Psoas muscle (tissue), 8 donors: ENCODE measurements at places on chromosomes 5 and 9. TPM values are rescaled to one million over a fixed set of nuclear protein-coding genes. Genes with fewer than 3 reads are reported as not detected.

Gene PCDHGA2
- total RNA-seq: 1.6 TPM

Gene KCNMB1
- 0.21 TPM for total RNA-seq

- peak; percentile 88 for DNase-seq
- peaks cover 23% of the 10 kb centered on the region for H3K36me3 ChIP-seq
- H3K4me3 ChIP-seq: peak overlapping the region; percentile 97
- no peaks in the 10 kb centered on the region for H3K27me3 ChIP-seq
Measured at GRCh38 chr9:137241490-137242268, 592 bp downstream of the TUBB4B start.

DNA sequence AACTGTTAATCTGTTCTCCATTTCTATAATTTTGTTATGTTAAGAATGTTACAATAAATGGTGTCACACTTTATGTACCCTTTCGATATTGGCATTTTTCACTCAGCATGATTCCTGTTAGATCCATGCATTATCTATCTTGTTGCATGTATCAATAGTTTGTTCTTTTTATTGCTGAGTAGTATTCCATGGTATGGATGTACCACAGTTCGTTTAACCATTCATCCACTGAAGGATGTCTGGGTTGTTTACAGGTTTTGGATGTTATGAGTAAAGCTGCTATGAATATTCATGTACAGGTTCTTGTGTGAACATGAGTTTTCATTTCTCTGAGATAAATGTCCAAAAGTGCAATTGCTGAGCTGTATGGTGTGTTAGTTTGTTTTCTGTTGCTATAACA is 26.3 kb upstream of the CCDC112 start:
- peaks cover 11% of the 10 kb centered on the region for H3K4me1 ChIP-seq
- no peaks in the 10 kb centered on the region for H3K36me3 ChIP-seq
- no peaks in the 10 kb centered on the region for H3K27me3 ChIP-seq
- no peak for DNase-seq

DNA sequence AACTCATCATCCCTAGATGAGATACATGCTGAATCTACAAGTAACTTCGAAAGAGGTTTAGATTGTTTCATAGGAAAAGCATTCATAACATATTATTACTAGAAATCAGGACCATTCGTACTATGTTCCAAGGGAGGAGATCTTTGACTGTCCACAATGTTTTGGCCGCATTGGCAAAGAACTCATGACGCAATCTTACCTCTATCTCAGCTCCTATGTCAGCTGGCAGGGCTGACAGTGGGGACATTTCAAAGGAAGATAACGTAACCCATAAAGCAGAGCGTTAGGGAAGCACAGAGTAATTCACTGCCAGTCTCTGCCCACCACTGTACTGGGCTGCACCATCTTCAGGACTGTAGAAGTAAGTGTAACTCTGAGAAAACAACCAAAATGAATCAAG is 69.7 kb downstream of the EFNA5 start:
- no peaks in the 10 kb centered on the region for H3K4me1 ChIP-seq
- H3K4me3 ChIP-seq: no peak overlapping the region
- no peaks in the 10 kb centered on the region for H3K27me3 ChIP-seq
- no peaks in the 10 kb centered on the region for H3K36me3 ChIP-seq
- no peak for DNase-seq

GRCh38 chr9:114394523-114395333 is 6.9 kb upstream of the AKNA start:
- peaks cover 5% of the 10 kb centered on the region for H3K4me1 ChIP-seq
- no peaks in the 10 kb centered on the region for H3K27me3 ChIP-seq
- no peaks in the 10 kb centered on the region for H3K36me3 ChIP-seq
- no peak for DNase-seq
- no peak overlapping the region for H3K4me3 ChIP-seq

DNA sequence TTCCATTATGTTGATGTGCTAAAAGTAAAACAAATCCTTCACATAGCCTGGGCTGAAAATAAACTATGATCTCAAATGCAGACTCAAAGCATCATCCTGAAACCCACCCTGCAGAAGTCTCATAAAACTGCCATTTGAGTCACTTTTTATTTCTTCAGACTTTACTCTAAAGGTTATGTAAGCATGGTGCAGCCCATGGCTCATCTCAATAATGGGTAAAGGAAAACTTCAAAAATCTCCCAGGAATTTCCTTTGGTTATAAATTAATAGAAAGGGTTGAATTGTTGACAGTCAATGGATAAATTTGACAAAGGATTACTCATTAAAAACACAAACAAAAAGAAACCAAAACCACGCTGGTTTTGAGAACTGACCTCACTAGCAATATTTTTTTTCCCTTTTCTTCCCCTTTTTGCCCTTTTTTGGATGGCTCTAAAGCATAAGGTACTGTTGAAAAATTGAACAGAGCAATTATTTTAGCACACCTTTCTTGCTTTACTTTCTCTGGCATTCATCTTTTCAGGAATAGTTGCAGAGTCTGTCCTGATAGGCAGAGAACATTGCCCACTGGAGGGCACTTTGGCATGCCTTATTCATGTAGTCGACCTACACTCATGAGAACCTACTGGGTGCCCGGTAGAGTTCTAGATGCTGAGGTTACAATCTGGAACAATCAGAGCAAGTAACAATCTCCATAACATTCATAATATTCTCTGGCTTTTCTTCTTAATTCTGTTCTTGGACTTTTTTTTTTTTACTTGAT is 191.4 kb downstream of the TMEM167A start:
- no peak for DNase-seq
- no peaks in the 10 kb centered on the region for H3K27me3 ChIP-seq
- no peaks in the 10 kb centered on the region for H3K4me1 ChIP-seq
- H3K27ac ChIP-seq: no peak overlapping the region

Gene GFI1B
- not detected for total RNA-seq

- H3K4me3 ChIP-seq: no peak overlapping the region
- H3K36me3 ChIP-seq: no peaks in the 10 kb centered on the region
- H3K4me1 ChIP-seq: no peaks in the 10 kb centered on the region
Measured at GRCh38 chr5:175477440-175477839, 920 bp upstream of the SFXN1 start.

Gene FOXE1
- not detected for total RNA-seq

Gene SPINK1
- 8.2 TPM for total RNA-seq

DNA sequence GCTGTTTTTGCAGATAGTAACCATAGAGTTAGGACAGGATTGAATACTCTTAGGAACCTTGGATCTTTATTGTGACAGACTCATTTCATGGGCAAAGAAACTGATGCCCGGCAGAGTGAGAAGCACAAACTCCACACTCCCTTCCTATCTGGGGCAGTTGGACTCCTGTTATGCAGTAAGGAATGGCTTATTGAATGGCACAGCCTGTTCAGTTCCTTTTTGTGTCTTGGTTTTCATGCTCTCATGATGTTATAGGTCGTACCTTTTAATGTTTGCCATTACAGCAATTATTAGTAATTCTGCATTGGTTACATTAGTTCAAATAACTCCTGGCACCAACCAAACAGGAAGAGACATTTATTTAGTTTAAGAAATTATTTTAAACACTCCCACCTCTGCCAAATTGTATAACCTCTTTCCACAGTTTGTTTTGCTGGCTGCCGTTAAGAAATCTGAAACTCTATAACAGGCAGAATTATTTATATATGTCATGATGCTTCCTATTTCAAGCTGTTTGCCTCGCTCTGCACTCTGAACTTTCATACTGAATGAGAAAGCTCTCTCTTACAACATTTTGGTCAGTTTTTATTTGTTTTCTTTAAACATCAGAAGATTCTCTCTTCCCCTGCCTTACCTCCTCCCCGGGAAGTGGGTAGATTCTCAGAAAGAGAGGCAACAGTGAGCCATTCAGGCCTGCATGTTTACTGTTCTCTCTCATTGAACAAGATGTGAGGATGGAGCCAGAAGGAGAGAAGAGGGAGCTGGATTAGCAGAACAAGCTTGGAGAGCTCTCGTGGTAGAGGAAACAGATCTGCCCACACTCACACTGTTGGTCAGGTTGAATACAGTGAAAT is 144.4 kb downstream of the ARHGEF28 start:
- no peaks in the 10 kb centered on the region for H3K27me3 ChIP-seq
- no peak overlapping the region for H3K4me3 ChIP-seq
- H3K27ac ChIP-seq: no peak overlapping the region
- H3K36me3 ChIP-seq: no peaks in the 10 kb centered on the region
- no peak for DNase-seq
- H3K4me1 ChIP-seq: no peaks in the 10 kb centered on the region
